ENCODE measurements at places on chromosomes 4 and X. TPM values are rescaled to one million over a fixed set of nuclear protein-coding genes. Genes with fewer than 3 reads are reported as not detected.

COL25A1 gene
- 0.89 TPM for total RNA-seq

ZXDA gene
- total RNA-seq = 9.2 TPM

ADRA2C gene
- total RNA-seq = 37.7 TPM

HGFAC gene
- total RNA-seq = not detected

DNA sequence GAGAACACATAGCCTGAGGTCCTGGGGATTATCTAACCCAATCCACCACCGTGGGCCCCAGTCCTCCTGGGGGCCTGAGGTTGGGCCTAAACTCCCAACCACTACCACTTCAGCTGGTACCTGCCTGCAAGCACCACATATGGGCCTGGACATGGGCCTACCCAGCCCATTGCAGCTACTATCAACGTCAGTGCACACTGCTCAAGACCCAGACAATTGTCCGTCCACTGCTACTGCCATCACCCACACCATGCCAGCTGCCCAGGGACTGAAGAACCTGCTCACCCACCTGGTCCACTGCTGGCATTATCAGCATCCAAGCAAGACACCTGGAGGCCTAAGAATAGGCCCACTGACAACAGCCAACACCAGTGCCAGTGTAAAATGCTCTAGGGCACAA lies 88.1 kb downstream of the COL4A5 start:
- DNase-seq = no peak
- no peaks in the 10 kb centered on the region for H3K36me3 ChIP-seq
- no peaks in the 10 kb centered on the region for H3K4me1 ChIP-seq
- no peaks in the 10 kb centered on the region for H3K27me3 ChIP-seq

DNA sequence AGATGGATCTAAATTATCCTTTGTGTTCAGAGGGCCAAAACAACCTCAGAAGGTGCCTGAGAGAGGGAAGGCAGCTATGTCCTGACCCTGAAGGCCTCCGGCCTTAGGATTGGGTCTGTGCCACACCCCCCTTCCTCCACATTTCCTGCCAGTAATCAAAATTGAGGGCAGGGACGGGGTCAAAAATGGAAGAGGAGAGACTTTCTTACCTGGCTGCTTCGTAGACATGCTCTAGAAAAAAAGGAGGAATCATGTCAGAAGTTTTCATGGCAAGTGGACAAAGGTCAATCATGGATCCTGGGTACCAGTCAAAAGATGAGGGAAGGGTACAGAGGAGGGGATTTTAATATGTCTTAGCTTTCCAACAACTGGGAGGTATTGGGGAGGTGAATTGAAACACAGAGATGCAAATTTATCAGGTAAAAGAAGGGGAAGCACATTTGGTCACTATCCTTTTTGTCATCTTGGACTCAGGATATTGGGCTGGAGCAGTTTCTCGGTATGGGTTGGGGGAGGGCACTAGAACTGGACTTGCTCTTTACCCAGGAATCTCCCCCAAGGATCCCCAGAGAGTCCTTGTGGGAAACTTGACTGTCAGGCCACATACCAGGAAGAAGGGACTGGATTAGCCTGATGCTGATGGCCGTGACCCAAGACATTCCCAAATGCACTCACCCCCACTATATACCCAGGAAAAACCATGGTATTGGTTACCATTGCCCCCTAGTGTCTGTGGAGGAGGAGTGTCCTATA lies 17.1 kb downstream of the VSIG4 start:
- peaks cover 11% of the 10 kb centered on the region for H3K36me3 ChIP-seq
- H3K27ac ChIP-seq = no peak overlapping the region
- DNase-seq = no peak
- H3K27me3 ChIP-seq = no peaks in the 10 kb centered on the region
- H3K4me3 ChIP-seq = no peak overlapping the region

- no peak overlapping the region for H3K4me3 ChIP-seq
- DNase-seq = no peak
- H3K27ac ChIP-seq = no peak overlapping the region
- H3K27me3 ChIP-seq = no peaks in the 10 kb centered on the region
- H3K36me3 ChIP-seq = no peaks in the 10 kb centered on the region
Measured at GRCh38 chrX:70437921-70438665, 6.5 kb upstream of the DLG3 start.

DNA sequence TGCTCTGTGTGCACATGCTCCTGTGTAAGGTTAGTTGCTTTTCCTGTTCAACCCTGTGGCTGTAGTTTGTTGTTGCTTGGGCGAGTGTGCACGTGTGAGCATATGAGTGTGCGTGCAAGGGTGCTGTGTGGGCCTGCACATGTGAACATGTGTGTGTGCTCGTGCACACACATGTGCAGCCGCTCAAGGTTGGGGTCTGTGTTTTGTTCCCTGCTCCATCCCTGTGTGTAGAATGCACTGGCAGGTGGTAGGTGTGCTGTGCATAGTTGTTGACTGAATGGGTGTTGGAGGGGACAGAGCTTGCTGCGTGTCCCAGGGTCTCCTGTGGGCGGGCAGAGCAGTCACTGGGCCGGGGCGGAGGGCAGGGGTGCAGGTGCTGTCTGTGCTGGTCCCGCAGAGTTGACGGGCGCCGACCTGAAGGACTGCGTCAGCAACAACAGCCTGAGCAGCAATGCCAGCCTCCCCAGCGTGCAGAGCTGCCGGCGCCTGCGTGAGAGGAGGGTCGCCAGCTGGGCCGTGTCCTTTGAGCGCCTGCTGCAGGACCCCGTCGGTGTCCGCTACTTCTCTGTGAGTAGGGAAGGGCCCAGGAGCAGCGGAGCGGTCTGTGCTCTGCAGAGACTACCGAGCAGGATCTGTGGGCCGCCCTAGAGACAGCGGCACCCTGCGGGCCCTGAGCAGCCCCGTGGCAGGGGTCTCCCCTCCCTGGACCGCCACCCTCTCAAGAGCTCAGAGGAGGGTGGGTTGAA lies 27.9 kb upstream of the HGFAC start:
- H3K36me3 ChIP-seq = peaks cover 3% of the 10 kb centered on the region
- no peaks in the 10 kb centered on the region for H3K27me3 ChIP-seq
- no peaks in the 10 kb centered on the region for H3K4me1 ChIP-seq
- H3K27ac ChIP-seq = no peak overlapping the region
- DNase-seq = peak; percentile 71
- H3K4me3 ChIP-seq = no peak overlapping the region

DNA sequence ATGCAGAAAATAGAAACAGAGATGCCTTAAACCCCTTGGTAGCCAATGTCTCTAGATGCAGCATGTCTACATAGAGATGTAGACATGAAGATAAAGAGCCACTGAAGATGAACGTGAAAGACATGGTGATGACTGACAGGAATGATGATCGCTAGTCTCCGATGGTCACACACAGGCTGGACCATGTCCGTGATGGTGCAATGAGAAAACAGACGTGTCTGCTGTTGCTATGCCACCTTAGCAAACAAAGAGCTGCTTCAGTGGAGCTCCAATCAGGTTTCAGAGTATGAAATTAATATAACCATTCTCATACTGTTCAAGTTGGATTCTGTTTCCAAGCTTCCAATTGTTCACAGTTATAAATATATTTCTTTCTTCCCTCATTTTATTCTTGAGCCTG lies 256.5 kb downstream of the CAMK2D start:
- H3K4me3 ChIP-seq = no peak overlapping the region
- peaks cover 58% of the 10 kb centered on the region for H3K36me3 ChIP-seq
- H3K27ac ChIP-seq = no peak overlapping the region
- H3K4me1 ChIP-seq = no peaks in the 10 kb centered on the region
- no peak for DNase-seq
- no peaks in the 10 kb centered on the region for H3K27me3 ChIP-seq

DNA sequence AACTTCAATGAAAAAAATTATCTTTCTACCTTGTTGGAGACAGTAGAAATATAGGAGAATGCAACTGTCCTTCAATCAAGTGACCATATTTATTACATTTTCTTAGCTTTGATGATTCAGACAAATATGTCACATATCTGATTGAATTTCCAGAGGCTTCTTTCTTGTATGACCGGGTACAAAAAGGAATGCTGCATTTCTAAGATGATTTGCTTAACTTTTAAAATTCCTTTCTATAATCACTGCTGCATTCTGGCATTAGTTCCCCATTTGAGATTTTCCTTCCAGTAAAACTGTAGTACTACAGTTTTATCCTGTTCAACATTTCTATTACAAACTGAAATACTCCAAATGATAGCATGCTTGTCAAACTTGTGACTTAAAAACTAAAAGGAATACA lies 5.2 kb downstream of the MFSD8 start:
- H3K36me3 ChIP-seq = peaks cover 7% of the 10 kb centered on the region
- no peak overlapping the region for H3K27ac ChIP-seq
- DNase-seq = no peak
- no peaks in the 10 kb centered on the region for H3K27me3 ChIP-seq
- no peak overlapping the region for H3K4me3 ChIP-seq

DNA sequence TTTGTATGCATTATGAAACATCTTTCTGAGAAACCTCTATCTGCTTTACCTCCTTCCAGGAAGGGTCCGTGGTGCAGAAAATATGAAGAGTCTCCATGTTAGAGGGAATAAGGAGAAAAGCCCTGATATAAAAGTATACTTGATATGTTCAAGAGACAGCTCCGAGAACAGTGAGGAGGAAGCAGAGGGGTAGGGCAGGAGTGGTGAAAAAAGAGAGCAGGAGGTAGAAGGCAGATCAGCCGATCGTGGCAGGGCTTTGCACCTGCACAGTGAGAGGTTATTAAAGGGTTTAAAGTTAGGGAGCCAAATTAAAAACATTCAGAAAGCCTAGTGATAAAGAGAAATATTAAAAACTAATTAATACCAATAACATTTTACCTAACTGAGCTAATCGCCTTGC lies 419.7 kb downstream of the FAT4 start:
- H3K4me1 ChIP-seq = no peaks in the 10 kb centered on the region
- no peak for DNase-seq
- H3K27me3 ChIP-seq = no peaks in the 10 kb centered on the region
- H3K36me3 ChIP-seq = no peaks in the 10 kb centered on the region

DNA sequence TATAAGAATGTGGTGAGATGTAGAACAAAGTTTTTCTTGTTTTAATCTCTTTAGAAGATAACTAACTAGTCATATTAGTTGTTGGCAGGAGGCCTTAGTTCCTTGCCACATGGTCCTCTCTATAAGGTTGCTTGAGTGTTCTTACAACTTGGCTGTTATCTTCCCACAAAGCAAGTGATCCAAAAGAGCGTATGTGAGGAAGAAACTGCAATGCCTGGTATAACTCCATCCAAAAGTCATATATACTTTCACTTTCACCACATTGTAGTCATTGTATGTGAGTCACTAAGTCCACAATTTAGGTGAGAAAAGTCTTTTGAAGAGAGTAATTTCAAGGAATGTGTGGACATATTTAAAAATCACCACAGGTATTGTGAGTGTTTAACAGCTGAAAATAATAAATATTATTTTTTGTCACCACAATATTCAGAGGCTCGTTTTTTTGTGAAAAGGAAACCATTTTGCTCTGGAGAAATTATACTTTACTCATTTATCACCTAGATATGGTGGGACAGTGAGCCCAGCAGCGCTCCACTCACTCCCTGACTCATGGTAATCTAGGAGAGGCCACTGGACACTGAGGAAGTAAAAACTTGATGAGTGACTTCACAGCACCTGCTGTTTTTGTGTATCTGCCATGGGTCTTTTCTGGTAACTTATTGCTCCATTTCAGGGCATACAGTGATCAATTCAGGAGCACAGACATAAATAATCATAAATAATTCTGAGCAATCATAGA lies 369.4 kb upstream of the NDST3 start:
- no peaks in the 10 kb centered on the region for H3K36me3 ChIP-seq
- no peak overlapping the region for H3K27ac ChIP-seq
- no peaks in the 10 kb centered on the region for H3K4me1 ChIP-seq
- H3K4me3 ChIP-seq = no peak overlapping the region
- no peaks in the 10 kb centered on the region for H3K27me3 ChIP-seq

DNA sequence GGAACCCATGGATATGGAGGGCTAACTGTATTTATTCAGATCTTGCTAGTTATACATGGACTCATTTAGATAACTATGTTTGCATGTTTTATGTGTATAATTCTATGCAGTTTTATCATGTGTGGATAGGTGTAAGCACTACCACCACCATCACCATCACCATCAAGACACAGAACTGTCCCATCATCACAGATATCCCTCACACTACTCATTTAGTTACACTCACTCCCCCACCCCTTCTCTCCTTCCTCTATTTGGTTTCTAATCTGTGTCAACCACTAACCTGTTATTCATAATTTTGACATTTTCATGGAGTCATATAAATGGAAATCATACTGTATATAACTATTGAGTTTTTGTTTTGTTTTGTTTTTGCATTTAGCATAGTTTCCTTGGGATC lies 43.7 kb downstream of the STAG2 start:
- H3K36me3 ChIP-seq = no peaks in the 10 kb centered on the region
- H3K27me3 ChIP-seq = no peaks in the 10 kb centered on the region
- no peak overlapping the region for H3K4me3 ChIP-seq
- DNase-seq = no peak
- H3K27ac ChIP-seq = no peak overlapping the region

DNA sequence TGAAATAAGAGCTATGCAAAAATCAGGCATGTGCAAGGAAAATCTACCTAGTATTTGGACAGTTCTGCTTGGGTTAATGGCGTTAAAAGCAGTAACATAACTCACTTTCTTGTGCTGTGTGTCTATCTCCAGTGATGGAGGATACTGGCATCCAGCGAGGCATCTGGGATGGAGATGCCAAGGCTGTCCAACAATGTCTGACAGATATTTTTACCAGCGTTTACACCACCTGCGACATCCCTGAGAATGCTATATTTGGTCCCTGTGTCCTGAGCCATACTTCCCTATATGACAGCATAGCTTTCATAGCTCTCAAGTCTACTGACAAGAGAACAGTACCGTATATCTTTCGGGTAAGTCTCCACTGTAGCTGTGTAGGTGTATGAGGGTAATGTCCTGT lies 2.6 kb downstream of the PRDM8 start:
- no peak overlapping the region for H3K27ac ChIP-seq
- no peaks in the 10 kb centered on the region for H3K36me3 ChIP-seq
- no peaks in the 10 kb centered on the region for H3K27me3 ChIP-seq

- peaks cover 18% of the 10 kb centered on the region for H3K4me1 ChIP-seq
- H3K36me3 ChIP-seq = no peaks in the 10 kb centered on the region
- no peak overlapping the region for H3K27ac ChIP-seq
Measured at GRCh38 chr4:84578540-84579402, 4.2 kb upstream of the CDS1 start.

GRCh38 chr4:108861334-108861733 lies 98.5 kb upstream of the ETNPPL start:
- DNase-seq = no peak
- no peaks in the 10 kb centered on the region for H3K36me3 ChIP-seq
- no peak overlapping the region for H3K4me3 ChIP-seq
- no peak overlapping the region for H3K27ac ChIP-seq

DNA sequence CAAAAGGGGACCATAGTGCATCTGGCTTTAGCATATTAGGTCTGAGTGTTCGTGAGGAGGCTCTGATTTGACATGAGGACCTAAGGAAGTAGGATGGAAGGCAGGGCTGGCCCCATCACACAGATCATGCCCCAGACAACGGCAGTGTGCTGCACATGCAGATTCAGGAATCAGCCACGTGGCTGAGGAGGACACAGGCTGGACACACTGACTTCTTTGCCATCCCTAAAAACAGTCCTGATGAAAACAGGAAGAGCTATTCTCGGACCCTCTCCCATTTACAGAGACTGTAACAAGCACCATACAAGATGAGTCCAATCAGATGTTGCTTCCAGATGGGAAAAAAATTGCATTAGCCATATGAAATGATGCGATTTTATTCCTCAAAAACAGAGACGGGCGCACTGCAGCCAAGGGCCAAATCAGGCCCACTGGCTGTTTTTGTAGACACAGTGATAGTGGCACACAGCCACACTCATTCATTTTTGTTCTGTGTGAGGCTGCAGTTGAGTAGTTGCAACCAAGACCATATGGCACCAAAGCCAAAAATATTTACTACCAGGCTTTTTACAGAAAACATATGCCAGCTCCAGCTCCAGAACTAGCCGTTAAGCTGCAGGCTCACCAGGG lies 41.0 kb downstream of the ACSL1 start:
- peaks cover 51% of the 10 kb centered on the region for H3K36me3 ChIP-seq
- H3K27ac ChIP-seq = no peak overlapping the region
- no peak overlapping the region for H3K4me3 ChIP-seq

All from spleen (tissue), 13 donors.